ENCODE measurements at places on chromosomes 1 and 21. TPM values are rescaled to one million over a fixed set of nuclear protein-coding genes. Genes with fewer than 3 reads are reported as not detected.

Gene DEPDC1
- total RNA-seq, result 0.78 TPM

Gene C1orf226
- total RNA-seq, result 31.4 TPM

Gene HCRTR1
- not detected for total RNA-seq

Gene OR2L13
- total RNA-seq, result not detected

Gene TEX38
- total RNA-seq, result 0.35 TPM

Gene RAP1GAP
- 157 TPM for total RNA-seq

Gene AKIRIN1
- 59.3 TPM for total RNA-seq

Gene GABPB2
- 20.6 TPM for total RNA-seq

Gene CEP85
- total RNA-seq, result 10.0 TPM

Gene A3GALT2
- not detected for total RNA-seq
